OCI-M1 (cell line): ENCODE measurements at places on chromosomes 12 and 14.
A peak's percentile ranks its signal among the peaks of the same experiment; 100 is the strongest.

GRCh38 chr14:59905188-59905587 lies 14.8 kb upstream of the LRRC9 start:
- DNase-seq = no peak

GRCh38 chr12:76337583-76337982 lies 10.6 kb downstream of the BBS10 start:
- DNase-seq = no peak

GRCh38 chr12:117470804-117471203 lies 109.4 kb upstream of the NOS1 start:
- peak; percentile 4 for DNase-seq

- peak; percentile 24 for DNase-seq
Measured at GRCh38 chr12:112352921-112353320, 29.3 kb downstream of the HECTD4 start.

GRCh38 chr12:28033538-28033915 lies 61.0 kb upstream of the PTHLH start:
- DNase-seq = no peak

GRCh38 chr12:132604151-132604618 lies 6.2 kb downstream of the LRCOL1 start:
- DNase-seq = no peak

DNA sequence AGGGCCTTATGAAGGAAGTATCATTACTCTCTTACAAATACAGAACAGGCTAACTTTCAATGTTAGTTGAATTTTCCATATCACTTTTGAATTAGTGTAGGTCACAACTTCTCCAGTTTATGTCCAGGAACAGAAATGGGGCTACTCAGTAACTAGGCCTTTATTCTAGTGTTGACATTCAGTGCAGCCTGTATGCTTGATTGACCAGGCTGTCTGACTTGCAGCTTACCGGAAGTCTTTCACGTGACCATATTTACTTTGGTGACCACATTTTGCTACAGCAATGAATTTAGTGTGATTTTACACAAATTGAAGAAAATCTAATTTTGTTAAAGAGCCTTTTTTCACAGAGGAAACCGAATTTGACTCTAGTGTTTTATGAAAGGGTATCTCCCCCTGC lies 12.4 kb downstream of the MTERF2 start:
- no peak for DNase-seq

DNA sequence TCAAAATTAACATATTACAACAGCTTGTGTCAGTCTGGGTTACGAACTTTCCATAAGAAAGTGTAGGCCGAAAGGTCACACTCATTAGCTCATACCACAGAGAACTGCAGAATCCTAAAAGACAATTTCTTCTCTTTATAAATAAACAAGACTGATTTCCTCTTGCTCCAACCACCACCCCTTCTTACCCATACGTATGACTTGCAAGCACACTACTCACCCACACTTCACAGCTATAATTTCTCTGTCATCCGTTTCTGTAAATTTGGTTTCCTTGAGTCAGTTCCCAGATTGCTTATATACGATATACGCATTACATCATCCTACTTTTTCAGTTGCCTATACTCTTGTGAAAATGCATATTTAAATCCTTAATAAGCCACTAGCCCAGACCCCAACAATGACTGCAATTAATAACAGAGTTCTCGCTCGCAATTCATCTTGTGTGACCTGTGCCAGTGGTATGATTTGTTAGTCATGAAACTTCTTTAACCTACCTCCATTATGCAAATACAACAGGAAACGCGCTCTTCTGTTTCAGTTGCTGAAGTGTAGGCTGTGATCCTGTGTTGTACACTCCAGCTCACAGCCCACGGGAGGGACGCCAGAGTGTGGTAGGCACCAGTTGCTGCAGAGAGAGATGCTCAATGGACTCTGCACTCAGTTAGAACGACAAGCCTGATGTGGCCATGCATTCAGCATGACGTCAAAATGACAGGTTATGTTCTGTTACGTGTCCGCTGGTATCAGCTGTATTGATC lies 417.6 kb downstream of the PDZRN4 start:
- DNase-seq = no peak

- no peak for DNase-seq
Measured at GRCh38 chr12:1436981-1437380, 157.4 kb downstream of the FBXL14 start.

DNA sequence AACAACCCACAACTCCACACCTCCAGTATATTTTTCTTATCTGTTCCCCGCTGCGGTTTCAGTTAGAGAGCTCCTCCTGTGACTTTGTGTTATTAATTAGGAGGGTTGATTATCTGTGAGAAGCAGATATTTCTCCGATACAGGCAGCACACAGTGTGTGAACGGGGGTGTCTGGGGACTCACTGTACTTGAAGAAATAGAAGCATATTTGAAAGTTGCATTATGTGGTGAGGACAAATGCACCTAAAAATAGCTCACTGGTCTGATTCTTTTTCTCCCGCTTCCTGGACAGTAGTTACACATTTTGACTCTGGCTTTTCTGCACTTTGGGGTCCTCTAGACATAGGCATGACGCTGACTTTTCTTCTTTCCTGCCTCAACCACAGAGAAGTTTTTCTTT lies 277.7 kb downstream of the VRK1 start:
- peak; percentile 18 for DNase-seq

GRCh38 chr12:31732926-31733548 lies 4.2 kb upstream of the AMN1 start:
- peak; percentile 57 for DNase-seq

- no peak for DNase-seq
Measured at GRCh38 chr12:68324531-68324930, 7.6 kb downstream of the MDM1 start.

DNA sequence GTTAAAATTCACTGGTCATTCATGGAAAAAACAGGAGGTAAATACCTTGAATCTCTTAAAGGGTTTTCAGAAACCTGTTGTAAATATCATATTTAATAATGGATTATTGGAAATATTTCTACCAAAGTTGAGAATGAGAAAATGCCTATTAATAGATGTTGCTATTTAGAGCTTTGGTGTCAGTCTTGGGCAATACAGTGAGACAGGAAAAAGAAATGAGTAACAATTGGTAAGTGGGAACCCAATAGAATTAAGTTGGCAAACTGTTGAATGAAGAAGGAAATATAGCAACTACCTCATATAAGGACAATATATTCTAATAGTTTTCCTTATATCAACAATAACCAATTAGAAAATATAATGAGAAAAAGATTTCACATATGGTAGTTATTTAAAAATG lies 78.0 kb downstream of the ATF7IP start:
- no peak for DNase-seq

DNA sequence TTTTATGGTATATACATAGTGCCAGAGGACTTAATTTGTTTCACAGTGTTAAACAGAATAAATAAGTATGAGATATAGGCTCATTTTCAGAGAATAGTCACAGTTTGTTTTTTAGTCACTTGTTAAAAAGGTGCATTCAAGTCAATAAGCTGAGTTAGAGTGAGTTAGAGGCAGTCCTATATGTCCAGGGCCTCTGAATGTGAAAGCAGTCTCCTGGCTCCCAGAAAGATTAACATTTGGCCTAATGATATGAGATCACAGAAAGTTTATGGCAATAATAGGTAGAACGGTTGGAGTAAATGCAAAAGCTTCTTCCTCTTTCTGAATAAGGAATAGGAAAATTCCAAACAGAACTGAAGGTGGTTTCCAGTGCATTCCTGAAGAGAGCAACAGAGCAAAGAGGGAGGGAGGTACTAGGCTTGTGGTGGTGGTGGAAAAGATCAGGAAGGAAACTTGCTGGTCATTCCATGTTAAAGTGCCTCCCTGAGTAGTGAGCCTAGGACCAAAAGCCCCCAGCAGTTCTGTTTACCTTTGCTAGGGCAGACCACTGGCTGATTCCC lies 54.4 kb downstream of the SLC38A4 start:
- no peak for DNase-seq

GRCh38 chr12:6632026-6632983 lies 3.5 kb downstream of the LPAR5 start:
- no peak for DNase-seq
